Muscle of leg (tissue), 16 donors: ENCODE measurements at places on chromosomes 3 and 15. TPM values are rescaled to one million over a fixed set of nuclear protein-coding genes. Genes with fewer than 3 reads are reported as not detected.

- DNase-seq: no peak
These were observed 23.4 kb downstream of the RFTN1 start for GRCh38 chr3:16490062-16490619.

- no peak for DNase-seq
These were observed 87.4 kb downstream of the ADAMTS9 start for GRCh38 chr3:64600246-64600950.

GRCh38 chr3:131608741-131609140 lies 106.0 kb upstream of the MRPL3 start:
- no peak for DNase-seq

The FEZF2 gene
- polyA plus RNA-seq: not detected

GRCh38 chr3:172132159-172132586 lies 92.8 kb downstream of the FNDC3B start:
- no peak for DNase-seq

The PRTG gene
- polyA plus RNA-seq: 2.3 TPM

GRCh38 chr3:151931171-151931570 lies 57.7 kb downstream of the SUCNR1 start:
- no peak for DNase-seq

The SEMA3F gene
- polyA plus RNA-seq: 12.8 TPM

The COPS2 gene
- 90.1 TPM for polyA plus RNA-seq

DNA sequence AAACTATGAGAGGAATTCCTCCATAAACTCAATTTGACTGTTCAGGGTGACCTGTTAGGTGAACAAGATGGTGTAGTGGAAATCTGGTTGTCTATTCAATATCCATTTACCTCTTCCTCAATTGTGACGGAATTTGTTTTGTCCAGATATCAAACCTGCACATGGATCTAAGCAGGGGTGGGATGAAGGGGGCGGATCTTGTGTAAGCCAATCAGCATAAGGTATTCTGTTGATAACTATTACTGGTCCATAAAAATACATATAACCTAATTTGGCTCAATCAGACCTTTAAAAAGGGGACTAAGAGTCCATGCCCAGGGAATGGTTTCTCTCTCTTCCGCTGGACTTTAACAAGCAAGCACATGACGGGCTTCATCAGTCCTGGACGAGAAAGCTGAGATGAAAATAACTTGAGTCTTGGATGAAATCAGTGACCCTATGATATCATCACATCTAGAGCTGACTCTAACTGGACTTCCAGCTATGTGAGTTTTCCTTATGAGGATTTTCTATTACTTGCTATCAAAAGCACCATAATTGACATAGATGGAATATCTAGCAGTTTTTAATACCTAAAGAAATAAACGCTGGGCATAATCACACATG lies 5.7 kb upstream of the POPDC2 start:
- DNase-seq: no peak
